Upper lobe of right lung (tissue), 1 donor: ENCODE measurements at places on chromosomes 16 and 17. TPM values are rescaled to one million over a fixed set of nuclear protein-coding genes. Genes with fewer than 3 reads are reported as not detected.

The NLE1 gene
- 10.1 TPM for total RNA-seq

The ZDHHC1 gene
- 11.1 TPM for total RNA-seq

The HOXB9 gene
- total RNA-seq, result not detected

The ZNF205 gene
- 11.7 TPM for total RNA-seq

The DYNLL2 gene
- total RNA-seq, result 37.8 TPM

DNA sequence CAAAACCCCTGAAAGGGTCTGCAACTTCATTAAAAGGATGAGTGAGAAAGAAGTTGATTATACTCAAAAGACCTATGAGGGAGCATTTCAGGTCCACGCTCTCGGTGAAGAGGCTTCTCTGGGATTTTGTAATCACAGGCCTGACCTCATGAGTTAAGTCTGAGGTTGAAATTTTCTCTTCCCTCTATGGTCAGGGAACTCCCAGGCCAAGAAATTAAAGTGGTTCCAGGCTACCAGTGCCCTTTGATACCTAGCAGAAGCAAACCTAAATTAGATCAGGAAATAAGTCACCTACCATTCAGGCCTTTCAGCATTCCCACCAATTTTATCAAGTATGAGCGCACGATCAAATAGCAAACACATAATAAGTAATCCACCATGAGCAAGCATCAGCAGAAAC is 27.9 kb downstream of the MBTD1 start:
- H3K27ac ChIP-seq, result no peak overlapping the region
- no peak overlapping the region for H3K4me3 ChIP-seq
- no peak for DNase-seq
- H3K36me3 ChIP-seq, result no peaks in the 10 kb centered on the region
- no peaks in the 10 kb centered on the region for H3K4me1 ChIP-seq
- H3K27me3 ChIP-seq, result no peaks in the 10 kb centered on the region

GRCh38 chr16:52787709-52788108 is 240.8 kb upstream of the TOX3 start:
- H3K4me1 ChIP-seq, result no peaks in the 10 kb centered on the region
- H3K4me3 ChIP-seq, result no peak overlapping the region
- H3K27ac ChIP-seq, result no peak overlapping the region
- no peaks in the 10 kb centered on the region for H3K36me3 ChIP-seq

DNA sequence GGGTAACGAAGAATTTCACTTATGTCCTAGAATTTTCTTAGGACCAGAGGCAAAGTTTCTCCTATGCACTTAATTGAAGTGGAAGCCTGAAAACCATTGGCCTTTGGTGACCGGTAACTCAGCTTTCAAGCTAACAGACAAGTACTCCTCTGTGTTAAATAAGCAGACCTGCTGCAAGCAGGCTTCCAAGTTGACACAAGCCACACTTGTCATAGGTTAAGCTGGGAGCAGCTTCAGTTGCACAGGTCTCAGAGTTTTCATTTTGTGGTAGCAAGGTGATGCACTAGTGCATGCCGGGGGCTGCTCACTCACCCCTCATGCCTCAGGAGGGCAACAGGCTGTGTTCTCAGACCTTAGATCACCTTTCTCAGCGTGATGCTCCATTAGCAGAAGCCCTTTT is 399.9 kb downstream of the UTP18 start:
- H3K4me1 ChIP-seq, result no peaks in the 10 kb centered on the region
- no peak for DNase-seq
- H3K36me3 ChIP-seq, result no peaks in the 10 kb centered on the region
- no peak overlapping the region for H3K27ac ChIP-seq
- H3K4me3 ChIP-seq, result no peak overlapping the region

DNA sequence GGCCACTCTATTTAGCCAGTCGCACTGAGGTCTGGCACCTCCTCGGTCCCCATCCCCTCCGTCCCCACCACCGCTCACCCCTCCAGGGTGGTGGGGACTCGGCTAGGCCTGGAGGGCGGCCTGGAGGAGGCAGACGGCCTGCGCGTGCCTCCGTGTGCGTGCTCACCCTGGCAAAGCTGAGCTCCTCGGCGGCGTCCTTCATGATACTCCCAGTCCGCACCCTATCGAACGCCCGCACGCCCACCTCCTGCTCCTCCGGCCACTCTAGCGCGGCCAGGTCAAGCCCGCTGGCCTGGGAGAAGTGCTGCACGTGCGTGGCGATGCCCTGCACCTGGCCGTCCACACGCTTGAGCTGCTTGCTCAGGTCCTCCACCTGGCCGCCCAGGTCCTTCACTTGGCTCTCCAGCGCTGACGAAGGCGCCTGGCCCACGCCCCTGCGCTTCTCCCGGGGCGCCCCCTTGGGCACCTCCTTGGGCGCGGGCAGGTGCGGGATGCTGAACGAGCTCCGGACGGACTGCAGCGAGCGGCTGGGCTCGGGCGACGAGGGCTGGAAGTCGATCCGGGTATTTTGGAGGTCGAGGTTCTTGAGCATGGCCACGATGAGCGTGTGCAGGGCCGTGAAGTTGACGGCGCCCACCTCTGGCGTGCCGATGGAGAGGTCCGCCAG is 644 bp downstream of the QRICH2 start:
- H3K36me3 ChIP-seq, result peaks cover 20% of the 10 kb centered on the region
- DNase-seq, result peak; percentile 55
- no peak overlapping the region for H3K27ac ChIP-seq
- no peaks in the 10 kb centered on the region for H3K4me1 ChIP-seq
- H3K4me3 ChIP-seq, result no peak overlapping the region

DNA sequence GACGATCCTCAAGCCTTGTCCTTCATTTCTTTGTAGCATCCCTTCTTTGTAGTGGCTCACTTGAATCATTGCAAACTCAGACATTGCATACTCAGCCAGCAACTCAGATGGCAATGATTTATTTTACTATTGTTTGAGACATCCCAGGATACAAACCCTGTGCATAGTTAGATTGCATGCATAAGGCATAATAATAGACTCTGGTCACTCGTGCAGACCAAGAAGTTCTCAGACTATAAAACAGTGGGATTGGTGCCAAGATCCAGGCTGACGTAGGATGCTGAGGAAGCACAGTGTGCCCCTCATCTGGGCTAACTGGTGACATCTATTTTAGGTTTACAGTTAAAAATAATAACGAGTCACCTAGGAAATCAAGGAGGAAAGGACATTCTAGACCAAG is 142.3 kb downstream of the PMP22 start:
- H3K4me3 ChIP-seq, result no peak overlapping the region
- no peaks in the 10 kb centered on the region for H3K27me3 ChIP-seq
- no peak for DNase-seq
- no peaks in the 10 kb centered on the region for H3K36me3 ChIP-seq
- H3K4me1 ChIP-seq, result no peaks in the 10 kb centered on the region

DNA sequence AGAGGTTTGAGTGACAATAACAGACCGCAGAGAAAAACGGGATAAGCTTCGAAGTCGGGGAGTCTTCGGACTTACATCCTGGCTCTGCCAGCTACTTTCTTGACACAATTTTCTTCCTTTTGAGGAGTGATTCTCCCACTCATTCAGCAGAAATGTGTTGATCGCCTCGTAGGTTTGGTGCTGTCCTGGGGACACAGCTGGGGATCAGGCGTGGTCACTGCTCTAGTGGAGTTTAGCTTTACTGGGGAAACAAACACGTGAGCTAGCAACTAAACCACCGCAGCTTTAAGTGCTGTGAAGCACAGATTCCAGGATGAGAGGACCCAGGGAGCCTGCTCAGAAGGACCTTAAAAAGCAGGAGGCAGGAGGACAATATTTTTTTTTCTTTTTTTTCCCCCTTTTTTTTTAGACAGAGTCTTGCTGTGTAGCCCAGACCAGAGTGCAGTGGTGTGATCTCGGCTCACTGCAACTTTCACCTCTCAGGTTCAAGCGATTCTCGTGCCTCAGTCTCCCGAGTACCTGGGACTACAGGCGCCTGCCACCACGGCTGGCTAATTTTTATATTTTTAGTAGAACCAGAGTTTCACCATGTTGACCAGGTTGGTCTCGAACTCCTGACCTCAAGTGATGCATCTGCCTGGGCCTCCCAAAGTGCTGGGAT is 858 bp downstream of the NUBP1 start:
- H3K27me3 ChIP-seq, result no peaks in the 10 kb centered on the region
- peaks cover 19% of the 10 kb centered on the region for H3K36me3 ChIP-seq
- peak; percentile 35 for DNase-seq
- H3K27ac ChIP-seq, result peak overlapping the region; percentile 97
- H3K4me3 ChIP-seq, result peak overlapping the region; percentile 60

DNA sequence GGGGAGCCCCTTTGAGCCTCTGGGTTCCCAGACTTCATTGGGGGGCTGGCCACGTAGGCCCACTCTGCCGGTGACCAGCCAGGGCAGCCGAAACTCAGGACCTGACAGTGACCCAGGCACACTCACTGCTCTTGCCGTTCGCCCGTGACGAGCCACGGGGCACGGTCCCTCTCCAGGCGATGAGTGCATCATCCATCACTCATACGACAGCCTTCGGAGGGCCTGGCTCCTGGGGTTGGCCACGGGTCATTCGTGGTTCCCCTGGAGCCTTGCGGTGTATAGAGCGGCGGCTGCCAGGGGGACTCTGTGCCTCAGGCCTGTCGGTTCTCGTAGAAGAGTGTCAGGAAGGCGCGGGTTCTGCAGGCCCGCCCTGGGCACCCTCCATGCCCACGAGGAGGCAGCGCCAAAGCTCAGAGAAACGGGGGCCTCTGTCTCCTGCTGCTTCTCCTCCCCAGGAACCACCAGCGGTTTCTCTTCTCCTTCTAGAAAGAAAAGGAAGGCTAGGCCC is 11.2 kb upstream of the NUDT16L1 start:
- peaks cover 21% of the 10 kb centered on the region for H3K4me1 ChIP-seq
- no peaks in the 10 kb centered on the region for H3K27me3 ChIP-seq
- H3K36me3 ChIP-seq, result peaks cover 65% of the 10 kb centered on the region
- no peak overlapping the region for H3K27ac ChIP-seq
- peak; percentile 62 for DNase-seq

DNA sequence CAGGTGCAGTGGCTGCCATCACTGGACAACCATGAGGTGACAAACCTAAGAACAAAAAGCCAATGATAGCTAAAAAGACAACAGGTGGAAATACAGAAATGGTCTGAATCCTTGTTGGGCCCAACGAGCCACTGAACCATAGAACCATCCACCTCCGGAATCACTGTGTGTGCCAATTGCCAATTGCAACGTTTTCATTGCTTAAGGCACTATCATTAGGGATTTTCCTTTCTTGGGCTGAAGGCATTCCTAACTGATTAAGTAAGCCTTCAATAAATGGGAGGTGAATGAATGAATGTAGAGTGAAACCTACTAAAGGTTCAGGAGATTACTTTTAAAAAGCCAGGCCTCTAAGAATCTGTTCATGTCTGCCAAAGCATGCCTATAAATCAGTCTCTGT is 3.6 kb downstream of the USP31 start:
- no peak for DNase-seq
- H3K4me3 ChIP-seq, result no peak overlapping the region
- H3K27me3 ChIP-seq, result no peaks in the 10 kb centered on the region

DNA sequence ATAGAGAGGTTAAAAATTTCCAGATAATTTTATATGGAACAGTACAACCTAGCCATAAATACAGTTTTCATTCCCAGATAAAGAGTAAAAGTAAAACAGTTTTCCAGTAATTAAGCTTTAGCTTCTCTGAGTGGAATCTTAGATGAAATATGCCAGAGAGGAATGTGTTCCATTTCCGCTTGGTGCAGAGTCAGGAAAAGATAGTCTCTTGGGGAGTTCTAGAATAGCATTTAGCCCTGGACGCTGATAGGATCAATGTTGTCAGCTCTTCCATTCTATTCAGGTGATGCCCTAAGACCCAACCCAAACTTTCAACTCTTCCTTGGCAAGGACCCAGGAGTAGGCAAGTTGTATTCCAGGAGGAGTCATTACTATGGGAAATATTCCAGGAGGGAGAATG is 30.9 kb upstream of the ABCA3 start:
- no peak overlapping the region for H3K4me3 ChIP-seq
- DNase-seq, result no peak
- peaks cover 5% of the 10 kb centered on the region for H3K4me1 ChIP-seq
- no peaks in the 10 kb centered on the region for H3K36me3 ChIP-seq
- no peak overlapping the region for H3K27ac ChIP-seq
- H3K27me3 ChIP-seq, result no peaks in the 10 kb centered on the region

GRCh38 chr17:75605790-75606189 is 18.2 kb downstream of the MYO15B start:
- no peaks in the 10 kb centered on the region for H3K36me3 ChIP-seq
- H3K4me1 ChIP-seq, result no peaks in the 10 kb centered on the region
- H3K27ac ChIP-seq, result no peak overlapping the region
- DNase-seq, result no peak
- H3K27me3 ChIP-seq, result no peaks in the 10 kb centered on the region

GRCh38 chr16:84967828-84968227 is 43.5 kb downstream of the ZDHHC7 start:
- no peaks in the 10 kb centered on the region for H3K36me3 ChIP-seq
- H3K4me3 ChIP-seq, result no peak overlapping the region
- no peaks in the 10 kb centered on the region for H3K27me3 ChIP-seq

DNA sequence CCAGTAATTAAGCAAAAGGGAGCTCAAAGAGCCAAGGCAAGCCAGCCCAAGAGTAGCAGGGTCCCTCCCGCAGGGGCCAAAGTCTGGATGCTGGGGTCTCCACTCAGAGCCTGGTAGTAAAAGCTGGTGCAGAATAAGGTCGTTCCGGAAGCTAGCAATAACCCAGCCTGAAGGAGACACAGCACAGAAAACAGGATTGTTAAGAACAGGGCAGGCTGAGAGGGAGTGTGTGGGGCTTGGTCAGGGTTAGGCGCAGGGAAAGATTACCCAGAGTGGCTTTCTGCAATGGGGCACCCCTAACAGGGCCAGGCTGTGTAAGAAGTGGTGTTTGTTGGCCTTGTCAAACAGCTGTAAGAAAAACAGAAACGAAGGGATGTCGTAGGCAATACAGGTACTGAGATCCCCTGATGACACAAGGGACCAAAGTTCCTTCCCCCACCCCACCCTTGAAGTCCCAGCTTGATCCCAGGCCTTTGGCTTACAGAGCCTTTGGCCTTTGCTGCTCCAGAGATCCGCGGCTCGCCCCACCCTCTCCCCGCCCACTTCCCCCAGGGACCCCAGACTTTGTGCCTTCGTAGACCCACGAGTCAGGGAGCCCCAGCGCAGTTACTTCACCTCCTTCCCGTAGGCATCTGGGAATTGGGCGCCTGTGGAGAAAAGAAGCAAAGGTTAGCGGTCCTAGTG is 712 bp downstream of the TMEM256 start:
- peak overlapping the region; percentile 78 for H3K27ac ChIP-seq
- no peaks in the 10 kb centered on the region for H3K27me3 ChIP-seq
- no peaks in the 10 kb centered on the region for H3K36me3 ChIP-seq
- peak overlapping the region; percentile 64 for H3K4me3 ChIP-seq
- peak; percentile 73 for DNase-seq

DNA sequence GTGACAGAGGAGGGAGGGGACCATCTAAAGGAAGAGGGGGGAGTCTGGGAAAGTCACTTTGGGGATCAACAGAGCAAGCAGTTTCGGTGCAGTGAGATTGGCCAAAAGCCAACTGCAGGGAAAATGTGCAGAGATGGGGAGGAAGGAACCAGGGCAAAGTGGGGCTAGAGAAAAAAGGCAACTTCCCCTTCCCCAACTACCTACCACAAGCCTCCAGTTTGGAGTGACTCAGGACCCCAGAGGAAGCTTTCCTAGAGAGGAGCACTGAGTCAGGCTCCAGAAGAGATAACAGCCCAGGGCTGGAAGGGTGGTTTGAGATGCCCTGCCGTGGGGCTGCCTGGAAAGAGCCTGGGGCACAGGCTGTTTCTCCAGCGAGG is 6.9 kb upstream of the CD300LD start:
- no peaks in the 10 kb centered on the region for H3K4me1 ChIP-seq
- no peak for DNase-seq
- H3K36me3 ChIP-seq, result no peaks in the 10 kb centered on the region
- H3K27ac ChIP-seq, result no peak overlapping the region
- no peak overlapping the region for H3K4me3 ChIP-seq

- peaks cover 18% of the 10 kb centered on the region for H3K27me3 ChIP-seq
- H3K36me3 ChIP-seq, result no peaks in the 10 kb centered on the region
- H3K4me1 ChIP-seq, result no peaks in the 10 kb centered on the region
- H3K27ac ChIP-seq, result no peak overlapping the region
Measured at GRCh38 chr17:9233271-9233599, 211.9 kb downstream of the NTN1 start.
